Left lung (tissue), 14 donors: ENCODE measurements at places on chromosomes 16 and 17. TPM values are rescaled to one million over a fixed set of nuclear protein-coding genes. Genes with fewer than 3 reads are reported as not detected.

HEATR9 gene
- polyA plus RNA-seq, result not detected

PRKCB gene
- polyA plus RNA-seq, result 64.9 TPM

TEN1 gene
- polyA plus RNA-seq, result 30.7 TPM

PRSS33 gene
- polyA plus RNA-seq, result 0.15 TPM

PRSS27 gene
- 2.2 TPM for polyA plus RNA-seq

HIGD1B gene
- polyA plus RNA-seq, result 11.0 TPM

HCRT gene
- not detected for polyA plus RNA-seq

SLC25A11 gene
- 38.4 TPM for polyA plus RNA-seq

RAP1GAP2 gene
- 9.6 TPM for polyA plus RNA-seq

CACNA1H gene
- polyA plus RNA-seq, result 3.9 TPM

BFAR gene
- polyA plus RNA-seq, result 67.9 TPM

VMO1 gene
- polyA plus RNA-seq, result 0.36 TPM

DRC3 gene
- polyA plus RNA-seq, result 21.7 TPM

WNT9B gene
- 0.07 TPM for polyA plus RNA-seq

PIGQ gene
- 46.2 TPM for polyA plus RNA-seq

GJC1 gene
- 46.5 TPM for polyA plus RNA-seq

CCDC40 gene
- 15.2 TPM for polyA plus RNA-seq

NECAB2 gene
- polyA plus RNA-seq, result 0.77 TPM

MAP2K3 gene
- polyA plus RNA-seq, result 30.6 TPM

DCUN1D3 gene
- 9.0 TPM for polyA plus RNA-seq

CACNG1 gene
- not detected for polyA plus RNA-seq
